ENCODE measurements at places on chromosomes 4 and X.

GRCh38 chrX:137031039-137031438 is 2.8 kb downstream of the GPR101 start:
- no peak for DNase-seq

GRCh38 chrX:13271511-13271910 is 48.3 kb downstream of the ATXN3L start:
- DNase-seq = no peak

- DNase-seq = no peak
Measured at GRCh38 chrX:106734827-106735226, 8.3 kb downstream of the RNF128 start.

- no peak for DNase-seq
Measured at GRCh38 chrX:30777575-30777974, 111.5 kb downstream of the TAB3 start.

GRCh38 chr4:2923141-2923551 is 40.1 kb downstream of the NOP14 start:
- DNase-seq = no peak

DNA sequence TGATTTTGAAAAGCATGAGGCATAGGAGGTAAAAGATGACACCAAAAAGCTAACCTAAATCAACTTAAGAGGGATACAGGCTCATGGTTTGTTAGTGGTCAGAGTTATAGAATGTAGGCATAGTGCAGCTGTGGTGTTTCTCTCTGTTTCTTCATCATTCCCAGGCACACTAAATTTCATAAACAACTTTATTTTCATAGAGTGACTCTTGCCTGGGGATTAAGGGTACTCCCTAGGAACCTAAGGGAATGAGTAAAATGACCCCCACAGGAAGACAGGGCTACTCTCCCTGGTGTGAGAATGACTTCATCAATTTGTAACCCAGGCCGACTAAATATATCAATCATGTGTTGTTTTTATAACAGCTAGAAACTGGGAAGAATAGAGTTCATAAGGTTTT is 11.1 kb downstream of the FABP2 start:
- DNase-seq = no peak

GRCh38 chr4:138659812-138660316 is 355.7 kb upstream of the NOCT start:
- no peak for DNase-seq

GRCh38 chr4:72031868-72032608 is at the start of gene NPFFR2:
NPFFR2 (plus strand) TSS chr4:72032000; CDS start chr4:72128592, 96,592 bp downstream.
- DNase-seq = no peak

- DNase-seq = no peak
Measured at GRCh38 chr4:124053872-124054538, 657.4 kb downstream of the SPRY1 start.

DNA sequence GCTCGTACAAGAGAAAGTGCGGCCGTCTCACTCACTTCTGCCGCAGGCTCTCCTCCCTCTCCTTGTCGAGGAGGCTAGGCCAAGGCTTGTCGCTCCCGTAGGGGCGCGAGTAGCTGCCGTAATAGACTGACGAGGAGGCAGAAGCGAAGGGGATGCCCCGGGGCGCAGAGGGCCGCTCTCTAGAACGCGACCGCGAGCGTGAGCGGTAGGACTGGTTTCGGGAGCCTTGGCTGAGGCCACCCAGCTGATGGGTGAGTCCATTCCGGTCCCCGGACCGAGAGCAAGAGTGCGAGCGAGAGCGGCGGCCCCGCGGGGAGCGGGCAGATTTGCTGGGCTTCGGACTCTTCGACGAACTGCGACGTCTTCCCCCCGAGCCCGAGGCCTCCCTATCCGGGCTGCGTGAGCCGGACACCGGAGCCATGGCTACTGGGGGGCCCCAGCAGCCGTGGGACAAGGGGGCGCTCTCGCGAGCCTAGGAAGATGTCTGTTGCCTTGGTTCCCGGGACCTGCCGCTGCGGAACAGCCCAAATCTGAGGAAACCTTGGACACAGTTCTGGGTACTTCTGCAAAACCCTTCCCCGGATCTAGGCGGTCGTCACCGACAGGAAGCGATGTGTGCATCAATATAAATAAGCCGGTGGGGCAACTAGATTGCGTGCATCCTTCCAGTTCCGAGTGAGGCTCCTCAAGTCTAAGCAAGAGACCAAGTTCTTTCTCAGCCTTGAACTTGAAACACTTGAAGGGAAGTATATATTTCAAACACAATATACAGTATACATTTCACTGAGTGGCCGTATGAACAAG is at the start of gene NKAP:
Gene NKAP, minus strand, starts transcription at position 567 of the 804 bp plus-strand sequence. Its CDS starts 146 bp downstream, at position 421.
- peak; percentile 73 for DNase-seq

- DNase-seq = no peak
Measured at GRCh38 chr4:31089815-31090214, 369.6 kb downstream of the PCDH7 start.

- no peak for DNase-seq
Measured at GRCh38 chrX:124234348-124234747, 98.1 kb upstream of the TEX13D start.

- DNase-seq = no peak
Measured at GRCh38 chr4:74479009-74479408, 34.1 kb downstream of the AREG start.

GRCh38 chrX:103614999-103615398 is 7.2 kb downstream of the TCEAL3 start:
- DNase-seq = no peak

- DNase-seq = no peak
Measured at GRCh38 chrX:65837875-65838549, 170.6 kb downstream of the MSN start.

DNA sequence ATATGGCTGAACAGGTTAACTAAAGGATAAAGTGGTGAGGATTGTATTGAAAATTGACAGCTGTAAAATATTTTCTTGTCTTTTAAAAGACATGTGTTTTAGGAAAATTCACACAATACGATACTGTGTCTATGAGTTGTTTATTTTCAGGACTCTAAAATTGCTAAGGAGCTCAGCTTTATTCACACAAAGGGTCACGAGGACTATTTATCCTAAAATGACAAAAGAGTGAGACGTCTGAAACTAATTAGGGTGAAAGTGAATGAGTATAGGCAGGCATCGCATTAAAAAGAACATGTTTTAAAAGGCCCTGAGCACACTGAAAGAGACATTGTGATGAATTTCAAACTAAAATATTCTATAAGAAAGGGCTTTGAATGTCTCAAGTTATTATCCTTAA is 304.7 kb downstream of the SH2D1A start:
- no peak for DNase-seq

GRCh38 chr4:175833574-175834311 is 21.7 kb upstream of the GPM6A start:
- DNase-seq = no peak

GRCh38 chrX:3029129-3029528 is 12.1 kb upstream of the ARSF start:
- DNase-seq = no peak

DNA sequence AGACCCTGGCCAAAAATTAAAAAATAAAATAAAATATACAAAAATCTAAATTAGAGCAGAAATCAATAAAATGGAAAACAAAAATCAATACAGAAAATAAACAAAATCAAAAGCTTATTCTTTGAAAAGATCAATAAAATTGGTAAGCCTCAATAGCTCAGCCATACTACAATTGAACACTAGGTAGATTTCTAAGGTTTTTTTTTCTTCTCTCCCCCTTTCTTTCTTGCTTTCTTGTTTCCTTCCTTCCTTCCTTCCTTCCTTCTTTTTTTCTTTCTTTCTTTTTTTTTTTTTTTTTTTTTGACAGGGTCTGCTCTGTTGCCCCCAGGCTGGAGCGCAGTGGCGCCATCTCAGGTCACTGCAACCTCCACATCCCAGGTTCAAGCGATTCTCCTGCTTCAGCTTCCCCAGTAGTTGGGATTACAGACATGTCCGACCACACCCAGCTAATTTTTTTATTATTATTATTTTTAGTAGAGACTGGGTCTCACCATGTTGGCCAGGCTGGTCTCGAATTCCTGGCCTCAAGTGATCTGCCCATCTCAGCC is 23.4 kb upstream of the PPP3CA start:
- no peak for DNase-seq

- DNase-seq = no peak
Measured at GRCh38 chr4:16225167-16225862, 956 bp downstream of the TAPT1 start.

DNA sequence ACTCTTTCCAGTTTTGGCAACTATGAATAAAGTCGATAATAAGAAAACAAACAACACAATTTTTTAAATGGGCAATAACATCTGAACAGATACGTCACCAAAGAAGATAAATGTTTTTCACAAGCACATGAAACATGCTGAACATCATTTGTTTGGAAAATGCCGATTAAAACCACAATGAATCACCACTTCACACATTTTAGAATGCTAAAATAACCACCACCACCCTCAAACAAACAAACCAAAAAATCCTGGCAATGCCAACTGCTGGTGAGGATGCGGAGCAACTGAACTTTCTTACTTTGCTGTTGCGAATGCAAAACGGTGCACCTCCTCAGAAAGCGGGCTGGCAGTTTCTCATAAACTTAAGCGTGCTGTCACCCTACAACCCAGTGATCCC is 115.9 kb downstream of the NSUN7 start:
- DNase-seq = no peak

- DNase-seq = no peak
Measured at GRCh38 chr4:34939073-34939472, 1305.2 kb downstream of the ARAP2 start.

DNA sequence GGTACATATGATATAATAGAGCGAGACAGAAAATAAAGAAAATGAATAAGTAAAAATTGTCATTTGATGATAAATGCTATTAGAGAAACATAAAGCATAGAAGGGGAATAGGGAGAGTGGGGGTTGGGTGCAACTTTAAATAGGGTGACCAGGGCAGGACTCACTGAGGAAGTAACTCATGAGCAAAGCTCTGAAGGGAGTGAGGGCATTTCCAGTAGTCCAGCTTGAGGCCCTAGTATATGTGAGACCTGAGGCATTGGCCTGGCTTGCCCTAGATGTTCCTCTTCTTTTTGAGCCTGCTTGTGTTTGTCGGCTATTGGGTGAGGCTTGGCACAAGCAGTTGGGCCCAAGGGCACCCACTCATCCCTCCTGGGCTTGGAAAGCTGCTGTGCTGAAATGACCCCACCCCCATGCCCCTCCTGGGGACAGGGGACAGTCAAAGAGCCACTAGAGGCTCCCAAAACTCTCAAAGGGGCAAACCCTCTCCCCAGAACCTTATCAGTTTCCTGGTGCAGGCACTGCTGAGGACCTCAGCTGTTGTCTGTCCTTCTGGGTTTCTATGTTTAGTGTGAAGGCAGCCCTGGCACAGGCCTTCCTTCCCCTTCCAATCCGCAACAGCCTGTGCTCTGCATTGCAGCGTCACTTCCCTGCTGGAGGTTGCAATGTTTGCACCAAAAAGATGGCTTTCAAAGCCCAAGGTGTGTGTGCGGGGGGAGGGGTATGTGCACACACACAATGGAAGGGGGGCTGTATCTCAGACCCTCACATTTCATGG is 40.1 kb downstream of the APLN start:
- DNase-seq = no peak

- no peak for DNase-seq
Measured at GRCh38 chr4:65600656-65601055, 69.6 kb downstream of the EPHA5 start.

- no peak for DNase-seq
Measured at GRCh38 chr4:150252306-150252705, 174.1 kb downstream of the DCLK2 start.

DNA sequence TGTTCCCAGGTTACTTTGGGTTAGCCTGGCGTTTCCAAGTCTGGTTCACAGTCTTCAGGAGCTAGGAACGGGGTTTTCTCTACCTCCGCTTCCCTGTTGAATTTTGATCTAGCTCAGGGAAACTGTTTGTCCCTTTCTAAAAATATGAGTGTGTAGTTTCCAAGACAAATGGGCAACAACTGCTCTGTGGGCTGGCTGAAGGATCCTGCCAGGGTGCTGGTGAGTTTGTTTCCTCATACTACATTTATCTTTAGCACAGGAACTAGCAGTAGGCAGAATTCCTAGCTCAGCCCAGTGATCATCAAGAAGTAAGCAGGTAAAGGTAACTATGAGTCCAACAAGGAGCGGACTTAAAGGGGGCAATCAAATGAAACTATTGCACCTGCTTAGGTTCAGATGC is 13.3 kb upstream of the FAM47E start:
- no peak for DNase-seq

DNA sequence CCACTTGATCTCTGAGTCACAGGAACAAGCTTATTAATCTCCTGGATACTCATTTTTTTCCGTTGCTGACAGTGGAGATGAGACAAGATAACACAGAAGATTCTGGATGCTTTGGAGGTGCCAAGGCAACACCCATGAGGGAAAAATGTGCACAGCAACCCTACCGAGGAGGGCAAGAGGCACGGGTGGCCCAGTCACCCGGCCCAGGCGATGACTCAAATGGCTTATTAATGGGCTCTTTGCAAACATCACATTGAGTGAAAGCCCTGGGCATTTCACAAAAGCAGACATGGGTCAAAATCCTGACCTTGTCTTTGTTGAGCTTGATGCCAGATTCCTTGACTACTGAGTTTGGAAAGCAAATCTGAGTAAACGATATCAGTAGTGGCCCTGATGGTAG is 315.1 kb downstream of the STK32B start:
- no peak for DNase-seq

DNA sequence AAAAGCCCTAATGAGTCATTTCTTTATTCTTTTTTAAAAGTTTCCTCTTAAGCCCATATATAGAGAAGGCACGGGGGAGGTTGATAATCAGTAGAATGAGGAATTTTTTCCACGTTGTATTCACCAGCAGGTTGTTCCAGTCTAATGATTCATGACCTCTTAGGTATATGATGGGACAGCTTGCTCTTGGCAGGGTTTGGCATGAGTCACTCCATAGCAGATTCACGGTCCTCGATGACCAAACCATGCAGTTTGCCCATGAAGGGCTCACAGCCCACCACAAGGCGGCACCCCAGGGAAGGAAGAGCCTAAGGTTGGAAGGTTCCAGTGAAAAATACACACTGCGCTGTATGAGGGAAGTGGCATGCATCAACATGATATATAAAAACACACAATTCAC is 623.8 kb upstream of the DIPK2B start:
- peak; percentile 39 for DNase-seq

GRCh38 chrX:89034679-89035078 is 287.7 kb downstream of the CPXCR1 start:
- DNase-seq = no peak

- no peak for DNase-seq
Measured at GRCh38 chr4:85968945-85969819, 390.7 kb downstream of the MAPK10 start.

GRCh38 chr4:122329876-122330565 is 48.8 kb upstream of the ADAD1 start:
- DNase-seq = no peak

DNA sequence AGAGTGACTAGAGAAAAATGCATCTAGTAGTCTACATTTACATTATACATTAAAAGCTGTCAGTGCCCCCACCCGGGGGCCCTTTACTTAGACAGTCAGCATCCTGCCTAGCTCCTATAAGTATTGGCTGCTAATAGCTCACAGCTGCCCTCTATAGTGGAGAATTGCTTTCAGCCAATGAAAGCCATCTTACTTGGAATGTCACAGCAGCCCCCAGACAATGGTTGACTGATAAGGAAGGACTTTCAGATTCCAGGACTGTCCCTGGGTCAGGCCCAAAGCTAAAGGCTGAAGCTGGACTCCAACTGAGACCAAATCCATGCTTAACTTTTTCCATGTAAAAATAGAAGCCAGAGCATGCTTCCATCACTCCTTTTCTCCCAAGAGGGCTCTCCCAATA is 196.9 kb downstream of the ANKRD50 start:
- no peak for DNase-seq
